ENCODE measurements at places on chromosomes 6 and 20.

- DNase-seq = no peak
These were observed 245.2 kb downstream of the PREX1 start for GRCh38 chr20:48582673-48582985.

DNA sequence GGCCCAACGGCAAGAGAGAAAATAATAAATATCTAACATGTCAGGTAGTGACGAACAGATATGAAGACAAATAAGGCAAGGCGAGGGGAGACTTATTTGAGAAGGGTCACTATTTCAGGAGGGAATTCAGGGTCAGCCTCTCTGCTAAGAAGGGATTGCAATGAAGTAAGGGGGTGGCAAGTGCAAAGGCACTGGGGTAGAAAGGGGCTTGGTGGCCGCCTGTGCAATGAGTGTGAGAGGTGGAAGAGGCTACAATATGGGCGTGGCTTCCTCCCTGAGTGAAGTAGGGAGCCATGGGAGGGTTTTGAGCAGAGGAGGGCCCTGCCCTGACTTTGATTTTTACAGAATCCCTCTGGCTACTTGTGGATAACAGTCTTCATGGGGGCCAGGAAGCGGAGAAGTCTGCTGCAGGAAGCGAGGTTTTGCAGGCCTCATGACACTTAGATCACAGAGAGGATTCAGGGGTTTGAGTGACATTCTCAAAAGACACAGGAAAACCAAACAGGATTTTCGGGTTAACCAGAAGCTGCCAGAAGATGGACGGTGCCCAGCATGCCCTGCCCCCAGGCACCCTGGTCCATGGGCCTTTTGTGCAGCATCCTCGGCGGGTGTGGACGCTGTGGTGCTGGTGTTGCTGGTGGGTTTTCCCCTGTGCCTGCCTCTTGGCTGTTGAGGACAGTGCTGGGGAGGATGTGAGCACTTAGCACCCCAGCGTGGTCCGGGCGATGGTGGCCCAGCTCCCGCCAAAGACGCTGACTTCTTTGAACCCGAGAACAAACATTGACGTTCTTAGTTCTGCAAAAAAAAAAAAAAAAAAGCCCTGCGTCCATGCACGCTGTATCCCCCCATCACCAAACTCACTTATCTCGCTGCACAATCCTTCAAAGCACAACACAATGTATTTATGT is 124.2 kb upstream of the PTPN1 start:
- peak; percentile 46 for DNase-seq

- DNase-seq = no peak
These were observed 180.5 kb downstream of the TENT5A start for GRCh38 chr6:81572020-81572419.

DNA sequence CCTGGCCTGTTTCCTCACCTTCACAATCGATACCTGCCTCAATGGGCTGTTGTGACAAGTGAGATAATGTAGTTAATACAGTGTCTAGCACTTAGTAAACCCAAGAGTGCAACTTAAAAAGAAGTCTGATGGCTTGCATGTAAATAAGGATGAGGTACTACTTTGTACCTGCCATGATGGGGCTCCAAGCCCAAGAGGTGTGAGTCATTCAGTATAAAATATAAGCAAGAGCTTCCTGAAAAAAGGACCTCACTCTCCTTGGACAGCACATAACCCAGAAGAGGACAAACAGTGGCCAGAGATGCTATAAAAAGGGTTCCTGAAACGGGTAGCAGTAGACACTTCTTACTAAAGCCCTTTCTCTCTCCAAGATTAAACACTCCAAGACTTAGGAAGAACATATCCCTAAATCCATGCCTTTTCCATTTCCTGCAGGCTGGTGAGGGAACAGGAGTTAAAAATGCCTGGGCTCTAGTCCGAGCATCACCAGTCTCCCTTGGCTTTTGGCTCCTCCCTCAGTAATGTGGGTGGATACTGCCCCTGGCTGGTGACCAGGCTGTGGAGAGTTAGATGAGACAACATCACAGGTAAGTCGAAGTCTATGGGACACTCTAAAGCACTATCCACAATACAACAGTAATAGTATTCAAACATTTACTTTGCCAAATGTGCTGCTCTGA is 4.3 kb downstream of the UBE2V1 start:
- no peak for DNase-seq

GRCh38 chr20:49867453-49868215 is 47.7 kb downstream of the SPATA2 start:
- DNase-seq = no peak

GRCh38 chr6:120918137-120918536 is 416.1 kb downstream of the TBC1D32 start:
- no peak for DNase-seq

- no peak for DNase-seq
These were observed 90.8 kb upstream of the AFDN start for GRCh38 chr6:167735951-167736288.

- no peak for DNase-seq
These were observed 80.9 kb downstream of the HAO1 start for GRCh38 chr20:7859356-7859802.

DNA sequence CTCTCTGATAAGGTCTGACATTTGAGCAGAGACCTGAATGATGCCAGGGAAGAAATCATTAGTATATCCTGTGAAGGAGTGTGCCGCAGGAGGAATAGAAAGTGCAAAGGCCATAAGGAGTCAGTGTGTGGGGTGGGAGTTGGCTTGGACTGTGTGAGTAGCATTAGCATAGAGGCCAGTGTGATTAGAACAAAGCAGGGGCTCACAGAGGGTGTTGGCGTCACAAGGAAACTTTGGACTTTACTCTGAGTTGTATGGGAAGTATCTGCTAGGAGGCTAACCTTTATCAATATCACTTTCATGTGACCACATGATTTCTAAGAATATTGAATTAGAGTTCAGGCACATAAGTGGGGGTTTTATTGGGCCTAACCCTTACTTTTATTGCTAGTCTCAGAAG is 12.1 kb downstream of the TMEM200A start:
- DNase-seq = no peak

- no peak for DNase-seq
These were observed 18.6 kb downstream of the HMGCLL1 start for GRCh38 chr6:55560290-55560885.

- DNase-seq = no peak
These were observed 43.7 kb downstream of the SHLD1 start for GRCh38 chr20:5793916-5794315.

- DNase-seq = no peak
These were observed 174.5 kb upstream of the TAB2 start for GRCh38 chr6:149142924-149143429.

- no peak for DNase-seq
These were observed 448 bp upstream of the RIN2 start for GRCh38 chr20:19757487-19758132.

- no peak for DNase-seq
These were observed at the start of gene CST3 for GRCh38 chr20:23637282-23638221. Gene CST3, minus strand, starts transcription at chr20:23637955. Its CDS starts 93 bp downstream, at chr20:23637862.

- DNase-seq = no peak
These were observed 15.7 kb downstream of the PPARD start for GRCh38 chr6:35358086-35358485.

DNA sequence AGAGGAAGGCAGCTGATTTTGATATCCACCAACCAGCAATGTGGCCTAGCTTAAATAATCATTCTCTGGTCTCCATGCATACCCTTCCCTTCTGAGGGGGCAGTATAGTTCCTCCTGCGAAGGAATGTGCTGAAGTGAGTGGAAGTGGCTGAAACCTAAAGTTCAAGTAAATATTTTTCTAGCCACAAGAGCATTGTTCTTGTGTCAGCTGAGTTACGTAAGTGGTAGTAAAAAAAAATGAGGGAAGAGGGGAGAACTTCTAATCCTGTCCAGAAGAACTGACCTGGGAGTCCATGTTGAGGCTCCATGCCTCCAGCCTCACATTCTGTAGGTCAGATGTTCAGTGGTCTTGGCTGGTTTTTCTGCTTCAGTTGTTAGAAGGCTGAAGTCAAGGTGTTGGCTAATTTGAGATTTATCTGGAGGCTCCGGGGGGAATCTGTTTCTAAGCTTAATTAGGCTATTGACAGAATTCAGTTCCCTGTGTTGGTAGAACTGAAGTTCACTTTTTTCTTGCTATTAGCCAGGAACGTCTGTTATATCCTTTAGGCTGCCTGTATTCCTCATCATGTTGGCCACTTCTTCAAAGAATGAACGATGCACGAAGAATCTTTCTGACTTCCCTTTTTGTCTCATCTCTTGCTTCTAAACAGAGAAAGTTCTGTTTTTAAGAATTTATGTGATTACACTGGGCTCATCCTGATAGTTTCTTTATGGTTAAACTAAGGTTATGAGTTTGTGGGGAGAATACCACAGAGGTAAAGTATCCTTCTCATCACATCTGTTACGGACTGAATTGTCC is 207.1 kb upstream of the PRSS16 start:
- DNase-seq = no peak

- DNase-seq = no peak
These were observed 29.4 kb downstream of the PHIP start for GRCh38 chr6:79048611-79049010.

GRCh38 chr20:33664085-33664761 is 2.1 kb downstream of the C20orf144 start:
- DNase-seq = no peak

- DNase-seq = no peak
These were observed 6.9 kb upstream of the SAMD3 start for GRCh38 chr6:130229645-130230044.

Data from CD4-positive, alpha-beta T cell treated with Interleukin-6 at 100 ng/mL for 8 hours (primary cell).